SJSA1 (cell line): ENCODE measurements at places on chromosomes 1 and 21.

- no peak for DNase-seq
Measured at GRCh38 chr1:198970916-198971315, 332.1 kb downstream of the PTPRC start.

DNA sequence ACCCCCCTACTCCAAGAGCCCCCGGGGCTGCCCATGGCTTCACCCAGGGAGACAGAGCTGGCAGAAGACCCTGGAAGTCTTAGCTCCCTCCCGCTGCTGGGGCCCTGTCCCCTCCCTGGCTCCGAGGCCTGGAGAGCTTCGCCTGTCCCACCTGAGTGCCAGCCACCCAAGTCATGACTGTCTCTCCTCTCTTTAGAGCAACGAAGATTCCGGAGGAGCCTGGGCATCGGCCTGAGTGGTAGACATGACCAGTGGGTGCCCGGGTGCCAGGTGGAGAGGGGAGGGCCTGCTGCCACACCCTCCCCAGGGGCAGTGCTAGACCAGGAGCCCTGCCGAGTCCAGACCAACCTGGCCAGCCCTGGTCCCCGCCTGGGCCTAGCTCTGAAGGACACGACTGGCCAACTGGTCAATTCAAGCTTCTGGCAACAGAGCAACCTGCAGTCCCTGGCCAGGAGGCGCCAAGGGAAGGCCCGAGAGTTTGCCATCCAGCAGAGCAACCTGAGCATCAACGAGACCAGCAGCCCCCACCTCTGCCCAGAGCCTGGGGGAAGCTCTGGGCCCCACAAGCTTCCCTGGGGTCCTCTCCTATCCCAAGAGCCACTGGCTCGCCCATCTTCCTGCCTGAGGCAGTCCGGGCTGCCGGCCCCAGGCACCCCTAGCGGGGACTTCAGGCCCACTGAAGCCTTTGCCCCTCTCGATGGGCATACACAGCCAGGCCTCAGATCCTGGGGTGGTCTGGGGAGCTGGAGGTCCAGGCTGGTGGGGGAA, 3.9 kb downstream of the C1orf167 start:
- no peak for DNase-seq

GRCh38 chr1:178258536-178258935, 164.6 kb downstream of the RASAL2 start:
- no peak for DNase-seq

- no peak for DNase-seq
Measured at GRCh38 chr1:109849655-109850054, 61.0 kb upstream of the CSF1 start.

GRCh38 chr1:119565131-119565772, 58.2 kb downstream of the HSD3B1 start:
- no peak for DNase-seq

GRCh38 chr1:37274938-37275631, 199.3 kb upstream of the ZC3H12A start:
- DNase-seq: no peak
